ENCODE measurements at places on chromosomes 11 and 22.

DNA sequence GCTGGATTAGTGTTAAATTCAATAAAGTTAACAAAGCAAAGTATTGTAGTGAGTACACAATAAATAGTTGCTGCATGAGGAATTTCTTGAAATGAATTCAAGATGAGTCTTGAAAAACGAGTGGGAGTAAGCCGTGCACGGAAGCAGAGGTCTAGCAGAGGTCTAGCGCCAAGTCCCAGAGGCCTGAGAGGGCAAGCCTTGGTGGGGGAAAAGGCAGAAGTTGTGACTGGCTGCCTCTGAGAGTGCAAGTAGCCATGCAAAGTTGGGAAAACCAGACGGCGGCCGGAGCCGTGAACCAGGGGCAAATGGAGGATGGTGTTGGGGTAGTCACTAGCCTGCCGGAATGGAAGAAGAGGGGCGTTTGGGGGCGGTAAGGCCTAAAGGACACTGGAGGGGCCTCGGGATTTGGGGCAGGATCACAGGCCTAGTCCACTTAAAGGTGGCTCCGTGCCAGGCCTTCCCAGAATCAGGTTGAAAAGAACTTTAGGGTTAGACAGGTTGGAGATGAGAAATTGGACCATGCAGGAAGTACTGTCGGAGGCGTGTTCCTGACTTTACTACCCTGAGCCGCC lies 379 bp upstream of the SLC3A2 start:
- peak; percentile 95 for DNase-seq

DNA sequence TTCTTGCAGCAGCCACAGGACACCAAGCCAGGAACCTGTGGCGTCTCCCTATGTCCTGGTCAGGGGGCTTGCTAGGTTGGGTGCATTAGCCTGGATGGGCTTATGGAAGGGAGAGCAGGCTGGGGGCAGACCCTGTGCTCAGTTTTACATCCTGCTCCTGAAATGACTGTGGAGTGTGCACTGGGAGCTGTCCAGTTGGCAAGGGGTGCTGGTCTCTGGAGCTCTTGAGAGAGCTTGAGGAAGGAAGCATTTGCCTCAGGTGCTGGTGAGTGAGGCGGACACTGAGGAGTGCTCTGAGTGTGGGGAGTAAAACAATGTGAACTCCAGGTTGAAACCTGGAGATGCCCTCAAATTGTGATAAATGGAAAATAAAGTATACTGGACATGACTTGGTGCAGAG lies 3.4 kb downstream of the SCGB1D4 start:
- DNase-seq = peak; percentile 28

GRCh38 chr11:100914415-100915110 lies 215.1 kb downstream of the PGR start:
- DNase-seq = no peak

GRCh38 chr11:92794783-92795182 lies 174.7 kb upstream of the MTNR1B start:
- DNase-seq = no peak

- DNase-seq = peak; percentile 58
These were observed 113.2 kb downstream of the TMEM135 start for GRCh38 chr11:87150936-87151335.

GRCh38 chr11:118126082-118126838 lies 26.4 kb downstream of the SCN4B start:
- no peak for DNase-seq

DNA sequence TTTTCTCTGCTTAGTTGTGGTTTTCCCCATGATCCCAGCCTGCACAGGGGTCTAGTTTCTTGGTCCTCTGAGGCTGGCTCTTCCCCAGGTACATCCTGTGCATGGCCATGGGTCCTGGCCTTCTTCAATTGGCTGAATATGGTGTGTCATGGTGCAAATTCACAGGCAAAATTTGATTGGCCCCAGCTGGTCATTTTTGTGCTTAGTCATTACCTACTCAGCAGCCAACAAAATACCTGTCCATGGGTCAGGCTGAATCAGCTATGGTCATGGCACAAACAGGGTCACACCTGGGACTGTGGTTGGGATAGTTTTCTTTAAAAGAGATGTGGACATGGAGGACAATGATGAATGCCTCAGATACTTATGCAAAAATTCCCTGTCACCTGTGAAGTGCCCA lies 85.7 kb downstream of the CSNK2A3 start:
- no peak for DNase-seq

GRCh38 chr11:6431861-6432260 lies 8.9 kb downstream of the HPX start:
- DNase-seq = peak; percentile 86

Data from fibroblast of mammary gland (primary cell).